ENCODE measurements at places on chromosomes 16 and 17. TPM values are rescaled to one million over a fixed set of nuclear protein-coding genes. Genes with fewer than 3 reads are reported as not detected.

Gene HSD17B2
- total RNA-seq: not detected

Gene SLC5A2
- total RNA-seq: 0.91 TPM

Gene LRRC75A
- total RNA-seq: 0.41 TPM

Gene SNAI3
- total RNA-seq: 5.4 TPM

Gene SLC43A2
- 0.57 TPM for total RNA-seq

Gene PRCD
- total RNA-seq: not detected

Gene SMIM36
- total RNA-seq: not detected

Gene AGRP
- total RNA-seq: not detected
